ENCODE measurements at places on chromosomes 5 and 9.

GRCh38 chr5:23864786-23865185, 357.4 kb downstream of the PRDM9 start:
- DNase-seq, result no peak

GRCh38 chr9:36780186-36780585, 207.5 kb downstream of the MELK start:
- no peak for DNase-seq

DNA sequence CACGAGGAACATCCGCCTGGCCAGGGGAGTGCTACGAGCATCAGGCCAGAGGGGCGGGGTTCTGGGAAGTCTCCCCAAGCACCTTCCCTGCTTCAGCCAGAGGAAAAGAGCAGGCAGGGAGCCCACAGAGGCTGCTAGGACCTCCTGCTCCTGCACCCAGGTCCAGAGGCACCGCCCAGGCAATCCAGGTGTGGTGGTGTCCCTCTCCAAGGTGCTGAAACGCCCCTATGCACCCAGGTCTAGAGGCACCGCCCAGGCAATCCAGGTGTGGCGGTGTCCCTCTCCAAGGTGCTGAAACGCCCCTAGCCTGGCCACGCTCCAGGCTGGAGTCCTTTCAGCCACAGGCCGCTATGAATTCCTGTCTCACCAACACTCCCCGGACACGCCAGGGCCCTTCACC, 10.7 kb upstream of the UBAC1 start:
- DNase-seq, result no peak

DNA sequence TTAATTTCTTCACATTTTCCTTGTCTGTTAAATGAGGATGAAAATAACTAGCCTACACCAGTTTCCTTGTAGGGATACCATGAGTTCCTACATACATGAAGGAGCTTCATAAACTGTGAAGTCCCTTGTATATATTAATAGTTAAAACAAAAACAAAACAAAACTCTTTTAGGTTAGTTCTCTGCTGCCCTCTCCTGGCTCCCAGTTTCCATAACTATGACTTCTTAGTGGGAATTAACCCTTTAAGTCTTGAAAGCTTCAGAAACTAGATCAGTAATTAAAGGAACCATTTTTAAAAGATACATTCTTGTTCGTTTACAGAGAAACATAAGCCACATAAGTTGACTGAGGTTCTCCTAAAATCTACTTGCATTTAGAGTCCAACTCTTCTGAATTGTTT, 500.0 kb upstream of the C9orf72 start:
- no peak for DNase-seq

GRCh38 chr5:40991168-40991980, 79.8 kb downstream of the MROH2B start:
- no peak for DNase-seq

DNA sequence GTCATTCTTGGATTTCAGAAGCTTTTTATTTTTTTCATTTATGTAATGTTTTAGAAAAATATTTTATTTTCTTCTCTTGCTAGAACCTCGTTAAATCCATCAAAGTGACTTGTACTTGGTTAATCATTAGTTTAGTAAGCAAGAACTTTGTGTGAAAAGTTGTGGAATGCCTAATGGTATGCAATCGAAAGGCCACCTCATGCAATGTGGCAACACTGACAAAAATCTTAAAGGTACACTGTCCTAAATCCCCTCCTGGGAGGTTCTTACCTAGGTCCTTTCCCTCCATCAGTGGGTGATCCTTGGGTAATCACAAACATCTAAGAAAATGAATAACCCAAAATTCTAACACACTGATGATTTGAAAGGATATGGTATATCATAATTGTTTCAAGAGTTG, 304.2 kb downstream of the DNAH5 start:
- no peak for DNase-seq

GRCh38 chr9:106697750-106698502, 165.0 kb upstream of the ZNF462 start:
- no peak for DNase-seq

DNA sequence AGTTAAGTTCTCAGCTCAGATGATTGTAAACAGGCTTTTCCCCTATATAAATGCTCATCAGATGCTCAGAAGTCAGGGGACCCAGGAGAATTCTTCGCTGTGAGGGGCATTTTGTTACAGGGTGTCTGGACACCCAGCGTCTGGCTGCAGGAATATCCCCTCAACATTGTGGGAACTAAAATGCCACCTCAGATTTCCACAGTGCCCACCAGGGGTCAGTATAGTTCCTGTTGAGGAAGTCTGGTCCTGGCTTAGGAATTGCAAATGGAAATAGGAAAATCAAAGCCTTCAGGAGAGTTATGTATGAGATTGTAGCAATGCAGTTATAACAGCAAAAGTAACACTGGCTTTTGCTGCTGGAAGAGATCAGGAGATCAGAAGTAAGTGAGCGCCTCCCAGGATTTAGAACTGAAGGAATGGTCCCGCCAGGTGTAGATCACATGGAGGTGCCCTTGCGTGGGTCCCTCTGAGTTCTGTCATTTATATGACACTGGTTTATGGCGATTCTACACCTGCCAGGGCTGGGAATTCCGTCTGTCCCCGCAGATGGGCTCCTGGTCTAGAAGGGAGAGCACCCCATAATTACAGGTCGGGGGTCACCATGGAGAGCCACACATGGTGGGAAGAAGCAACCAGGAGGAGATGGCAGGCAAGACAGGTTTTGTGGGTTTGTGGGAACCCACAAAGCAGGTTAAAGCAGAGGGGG, 47.1 kb upstream of the CTSL start:
- DNase-seq, result no peak

Measured in bone marrow (tissue), 2 donors.